ENCODE measurements at places on chromosomes 6 and 20.
A peak's percentile ranks its signal among the peaks of the same experiment; 100 is the strongest.

DNA sequence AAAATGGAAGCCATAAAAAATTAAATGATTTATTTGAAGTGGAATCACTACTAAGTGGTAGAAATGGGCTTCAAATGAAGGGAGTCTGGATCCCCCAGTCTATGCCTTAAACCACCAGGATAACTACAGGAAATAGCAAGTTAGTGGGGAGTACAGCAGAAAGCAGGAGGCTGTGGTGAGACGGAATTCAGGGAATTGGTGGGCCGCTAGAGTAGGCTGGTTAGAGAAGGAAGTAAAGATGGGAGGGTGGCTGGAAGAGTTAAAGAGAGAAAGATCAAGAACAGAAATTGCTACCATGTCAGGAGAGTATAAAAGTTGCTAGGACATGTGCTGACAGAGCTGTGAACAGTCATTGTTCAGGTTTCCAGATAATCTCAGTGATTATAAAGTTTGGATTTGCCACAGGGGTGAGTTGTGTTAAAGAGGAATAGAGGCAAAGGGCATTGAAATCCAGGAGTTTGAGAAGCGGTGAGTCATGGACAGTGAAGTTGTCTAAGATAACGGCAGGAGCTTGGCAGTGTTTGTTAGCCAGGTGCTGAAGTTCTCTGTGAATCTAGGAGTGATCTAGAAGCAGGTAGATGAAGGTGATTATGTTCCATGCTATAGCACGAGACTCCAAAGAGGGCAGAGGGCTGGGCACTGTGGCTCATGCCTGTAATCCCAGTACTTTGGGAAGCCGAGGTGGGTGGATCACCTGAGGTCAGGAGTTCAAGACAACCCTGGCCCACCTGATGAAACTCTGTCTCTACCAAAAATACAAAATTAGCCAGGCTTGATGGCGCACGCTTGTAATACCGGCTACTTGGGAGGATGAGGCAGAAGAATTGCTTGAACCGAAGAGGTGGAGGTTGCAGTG lies 13.7 kb upstream of the HINT3 start:
- DNase-seq: no peak

GRCh38 chr20:32779500-32780211 lies 17.5 kb downstream of the DNMT3B start:
- peak; percentile 16 for DNase-seq

DNA sequence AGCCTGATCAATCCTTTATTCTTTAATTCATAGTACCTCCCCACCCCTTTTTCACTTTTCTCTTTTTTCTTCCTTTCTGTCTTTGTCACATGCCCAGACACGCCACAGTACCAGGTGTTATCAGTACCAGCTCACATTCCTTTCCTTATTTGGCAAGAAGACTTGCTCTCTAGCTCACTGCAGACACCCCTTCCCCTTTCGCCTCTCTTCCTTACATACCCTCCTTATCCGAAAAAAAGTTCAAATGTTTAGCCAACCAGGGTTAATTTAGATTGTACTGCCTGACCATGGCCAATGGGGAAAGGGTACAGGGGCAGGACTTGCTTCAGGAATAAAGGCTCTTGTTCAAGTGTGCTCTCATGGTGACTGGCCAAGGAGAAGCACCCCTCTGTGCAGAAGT lies 9.3 kb upstream of the SIRPB2 start:
- peak; percentile 59 for DNase-seq

- no peak for DNase-seq
These were observed 16.3 kb downstream of the RPRD1B start for GRCh38 chr20:38049800-38050199.

DNA sequence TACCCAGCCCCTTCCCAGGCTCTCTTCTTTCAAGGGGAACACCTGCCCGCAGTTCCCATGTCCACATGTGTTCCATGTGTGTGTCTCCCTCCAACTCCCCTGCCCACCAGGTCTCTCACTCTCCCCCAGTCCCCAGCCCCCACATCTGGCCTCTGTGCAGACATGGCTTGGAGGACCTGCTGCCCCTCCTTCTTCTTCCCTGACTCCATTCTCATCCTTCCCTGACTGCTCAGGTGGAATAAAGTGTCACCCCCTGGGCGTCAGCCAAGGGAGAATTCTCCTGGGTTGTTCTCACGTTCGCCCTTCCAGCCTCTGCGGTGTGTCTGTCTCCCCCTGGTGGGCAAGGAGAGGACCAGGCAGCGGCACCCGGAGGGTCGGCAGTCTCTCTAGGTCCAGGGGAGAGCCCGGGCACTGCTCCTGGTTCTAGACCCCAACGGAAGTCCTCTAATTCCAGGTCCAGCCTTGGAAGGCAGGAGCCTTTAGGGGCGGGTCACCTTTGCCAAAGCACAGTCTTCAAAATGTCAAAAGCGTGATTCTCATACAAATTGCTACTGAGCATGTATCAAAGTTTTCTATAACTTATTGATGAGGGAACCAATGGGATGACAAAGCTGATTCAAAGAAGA lies 50.5 kb downstream of the EBF4 start:
- peak; percentile 93 for DNase-seq

- no peak for DNase-seq
These were observed 12.2 kb downstream of the PPARD start for GRCh38 chr6:35354361-35355135.

GRCh38 chr6:169741344-169741743 lies 10.0 kb downstream of the DYNLT2 start:
- no peak for DNase-seq

GRCh38 chr6:6714118-6714897 lies 125.8 kb downstream of the LY86 start:
- no peak for DNase-seq

DNA sequence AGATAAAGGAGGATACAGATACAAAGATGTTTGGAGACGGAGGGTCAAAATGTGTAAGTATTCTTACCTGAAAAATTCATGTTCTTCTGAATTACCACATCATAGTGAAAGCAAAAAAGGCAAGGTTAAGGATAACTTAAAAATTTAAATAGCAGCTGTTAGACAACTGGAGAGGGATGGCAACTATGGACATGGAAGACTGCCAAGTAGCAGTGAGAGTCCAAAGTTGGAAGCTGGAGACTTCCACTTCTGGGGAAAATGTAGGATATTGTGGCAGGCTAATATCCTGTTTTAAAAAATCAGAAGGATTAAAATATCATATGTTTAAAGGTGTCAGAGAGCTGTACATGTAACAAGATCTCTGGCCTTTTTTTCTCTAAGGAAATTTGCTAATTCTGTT lies 29.8 kb downstream of the SYCP2 start:
- no peak for DNase-seq

GRCh38 chr6:92687278-92687677 lies 732.1 kb downstream of the EPHA7 start:
- no peak for DNase-seq

DNA sequence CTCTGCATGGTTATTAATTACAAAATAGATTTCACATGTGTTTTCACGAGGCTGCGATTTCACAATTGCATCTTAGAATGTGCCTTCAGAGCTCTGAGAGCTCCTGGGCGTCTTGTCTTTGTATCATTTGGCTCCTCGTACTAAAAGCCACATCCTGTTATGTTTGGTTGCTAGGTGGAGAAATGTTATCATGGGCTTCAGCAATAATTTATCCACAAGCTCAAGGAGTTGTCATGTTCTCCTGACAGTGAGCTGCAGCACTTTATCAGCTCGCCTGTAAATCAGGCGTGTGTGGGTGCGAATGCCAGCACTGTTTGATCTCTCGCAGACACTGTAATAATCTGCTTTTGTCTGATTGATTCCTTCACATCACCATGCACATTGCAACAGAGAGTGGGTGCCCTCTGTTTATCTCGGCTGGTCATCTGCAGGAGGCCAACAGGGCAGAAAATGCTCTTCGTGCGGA lies 218.6 kb upstream of the ZFP64 start:
- DNase-seq: no peak

DNA sequence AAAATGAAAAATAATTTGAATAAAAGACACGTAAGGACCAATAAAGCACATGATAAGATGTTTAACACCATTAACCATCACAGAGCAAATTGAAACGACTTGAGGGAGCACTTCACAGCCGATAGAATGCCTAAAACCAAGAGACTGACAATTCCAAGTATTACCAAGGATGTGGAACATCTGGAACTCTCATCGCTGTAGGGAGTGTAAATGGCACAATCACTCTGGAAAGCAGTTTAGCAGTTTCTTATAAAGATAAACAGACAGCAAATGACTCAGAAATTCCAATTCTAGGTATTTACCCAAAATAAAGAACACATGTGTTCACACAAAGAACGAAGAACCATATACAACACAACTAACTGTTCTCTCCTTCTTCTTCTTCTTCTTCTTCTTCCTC lies 8.5 kb upstream of the UBD start:
- DNase-seq: no peak

DNA sequence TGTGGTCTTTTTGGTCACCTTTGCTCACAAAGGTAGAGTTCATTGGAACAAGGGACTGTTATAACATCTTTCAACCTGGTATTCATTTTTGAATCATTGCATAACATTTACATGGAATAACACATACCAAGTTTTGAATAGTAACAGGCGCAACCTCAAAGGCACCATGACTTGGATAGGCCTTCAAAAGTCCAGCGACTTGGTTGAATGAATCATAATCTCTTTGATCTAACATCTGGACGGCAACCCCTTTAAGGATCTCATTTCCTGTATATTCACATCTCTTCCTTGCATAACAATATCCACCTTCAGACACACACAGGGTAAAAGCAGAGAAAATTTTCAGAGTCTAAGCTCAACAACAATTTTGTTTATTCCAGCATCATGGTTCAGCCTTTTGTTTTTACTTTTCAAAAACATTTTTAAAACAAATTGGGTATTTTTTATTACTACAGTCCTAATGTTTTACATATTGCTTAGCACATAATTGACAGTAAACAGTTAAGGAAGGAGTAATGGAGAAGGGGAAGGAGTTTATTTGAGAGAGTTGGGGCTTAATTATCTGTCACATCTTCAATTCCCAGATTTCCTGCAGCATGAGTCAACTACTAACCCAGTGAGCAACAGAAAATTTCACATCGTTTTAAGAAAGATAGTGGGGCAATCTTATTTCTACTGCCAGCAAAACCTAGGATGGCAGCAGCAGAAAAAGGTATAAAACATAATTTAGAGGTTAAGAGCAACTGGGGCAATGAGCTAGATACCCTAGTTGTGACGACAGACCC lies 41.8 kb upstream of the F13A1 start:
- DNase-seq: no peak

DNA sequence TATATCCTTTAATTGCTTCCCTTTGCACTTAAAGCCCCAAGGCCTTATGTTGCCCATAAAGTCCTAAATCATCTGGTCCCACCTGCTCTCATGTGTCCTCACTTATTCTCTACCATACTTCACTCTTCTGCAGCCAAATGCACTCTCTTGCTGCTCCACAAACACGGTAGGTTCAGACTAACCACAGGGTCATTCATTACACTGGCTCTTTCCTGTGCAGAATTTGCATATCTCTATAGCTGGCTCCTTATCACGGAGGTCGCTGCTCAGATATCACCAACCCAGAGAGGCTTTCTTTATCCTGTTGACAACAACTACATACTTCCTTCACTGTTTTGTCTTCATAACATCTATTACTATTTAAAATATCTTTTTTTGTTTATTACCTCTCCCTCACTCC lies 86.8 kb downstream of the MOXD1 start:
- DNase-seq: no peak

- DNase-seq: peak; percentile 31
These were observed 380.9 kb upstream of the RGS17 start for GRCh38 chr6:153511896-153512496.

DNA sequence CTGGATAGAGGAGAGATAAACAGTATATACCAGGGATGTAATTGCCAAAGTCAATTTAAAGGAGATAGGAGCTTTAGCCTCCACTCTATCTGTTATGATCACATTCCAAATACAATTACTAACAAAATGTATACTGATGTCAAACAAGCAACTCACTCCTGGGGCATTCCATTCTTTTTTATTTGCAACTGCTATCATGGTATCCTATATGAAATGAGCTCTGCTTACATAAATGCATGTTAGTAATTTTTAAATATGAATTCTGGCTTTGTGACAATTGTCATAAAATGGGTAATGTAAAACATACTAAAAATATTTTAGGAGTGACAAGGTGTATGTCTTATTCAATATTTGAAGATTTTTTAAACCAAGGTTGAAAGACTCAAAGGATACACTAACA lies 751.1 kb downstream of the HACE1 start:
- DNase-seq: no peak

DNA sequence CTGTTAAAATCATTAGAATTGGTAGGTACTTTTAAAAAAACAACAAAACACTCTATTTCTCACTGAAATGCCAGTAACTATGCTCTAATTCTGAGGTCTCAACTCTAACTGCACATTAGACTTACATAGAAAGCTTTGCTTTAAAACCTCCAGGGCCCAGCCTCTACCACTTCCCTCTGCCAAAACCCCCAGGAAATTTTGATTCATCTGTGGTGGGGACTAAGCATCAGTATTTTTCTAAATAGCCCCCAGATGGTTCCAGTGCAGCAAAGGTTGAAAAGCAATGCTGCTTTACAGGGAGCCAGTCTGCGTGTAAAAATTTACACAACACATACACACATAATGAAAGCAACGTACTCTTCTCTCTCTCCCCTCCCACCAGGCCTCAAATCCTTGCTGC lies 3.8 kb downstream of the TBC1D32 start:
- DNase-seq: no peak

GRCh38 chr6:77454386-77454785 lies 8.9 kb downstream of the HTR1B start:
- no peak for DNase-seq

DNA sequence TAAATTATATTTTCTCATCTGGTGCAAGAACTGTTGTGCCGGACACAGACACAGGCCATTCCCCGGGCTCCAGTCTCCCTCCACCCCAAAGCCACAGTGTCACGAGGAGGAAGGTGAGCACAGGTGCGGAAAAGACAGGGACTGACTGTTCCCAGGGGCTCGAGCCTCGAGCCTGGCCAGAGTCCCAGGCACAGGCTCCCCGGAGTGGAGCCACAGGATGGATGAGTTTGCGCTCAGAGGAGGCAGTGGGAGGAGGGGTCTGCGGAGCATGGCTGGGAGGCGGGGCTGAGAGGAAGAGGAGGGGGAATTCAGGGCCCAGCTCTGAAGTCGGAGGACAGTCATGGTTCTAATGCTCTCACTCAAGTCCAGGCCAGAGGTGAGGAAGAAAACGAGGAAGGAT lies 284.8 kb downstream of the SMOC2 start:
- no peak for DNase-seq

DNA sequence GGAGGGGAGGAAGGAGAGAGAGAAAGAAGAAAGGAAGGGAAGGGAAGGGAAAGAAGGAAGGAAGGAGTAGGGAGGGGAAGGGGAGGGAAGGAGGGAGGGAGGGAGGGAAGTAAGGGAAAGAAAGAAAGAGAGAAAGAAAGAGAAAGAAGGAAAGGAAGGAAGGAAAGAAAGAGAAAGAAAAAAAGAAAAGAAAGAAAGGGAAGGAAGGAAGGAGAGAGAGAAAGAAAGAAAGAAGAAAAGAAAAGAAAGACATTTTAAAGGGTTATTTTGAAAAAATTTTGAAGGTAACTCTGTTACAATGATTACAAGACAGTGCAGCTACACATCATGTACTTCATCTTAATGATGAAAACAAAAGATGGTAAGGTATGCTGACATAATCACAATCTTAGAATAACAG lies 3.9 kb downstream of the KIAA0319 start:
- DNase-seq: no peak

All from NCI-H2171 treated with DMSO at 0.1 percent for 48 hours (cell line).